ENCODE measurements at places on chromosomes 7 and 10. TPM values are rescaled to one million over a fixed set of nuclear protein-coding genes. Genes with fewer than 3 reads are reported as not detected.
A peak's percentile ranks its signal among the peaks of the same experiment; 100 is the strongest.

GRCh38 chr10:128608791-128609190 lies 482.6 kb upstream of the MKI67 start:
- no peak for DNase-seq

Gene VAX1
- polyA plus RNA-seq = not detected

Gene AGBL3
- 11.0 TPM for polyA plus RNA-seq

DNA sequence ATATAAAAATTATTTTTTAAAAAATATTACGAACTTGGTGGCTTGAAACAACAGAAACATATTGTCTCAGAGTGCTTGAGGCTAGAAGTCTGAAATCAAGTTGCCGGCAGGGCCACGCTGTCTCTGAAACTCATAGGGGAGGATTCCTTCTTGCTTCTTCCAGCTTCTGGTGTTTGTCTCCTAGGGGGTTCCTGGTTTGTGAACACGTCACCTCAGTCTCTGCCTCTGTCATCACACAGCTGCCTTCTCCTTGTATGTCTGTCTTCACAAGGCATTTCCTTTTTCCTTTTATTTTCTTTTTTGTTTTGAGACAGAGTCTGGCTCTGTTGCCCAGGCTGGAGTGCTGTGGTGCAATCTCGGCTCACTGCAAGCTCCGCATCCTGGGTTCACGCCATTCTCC lies 12.7 kb upstream of the SNX8 start:
- DNase-seq = no peak

Gene PRSS2
- polyA plus RNA-seq = not detected

Gene CCL24
- polyA plus RNA-seq = not detected

DNA sequence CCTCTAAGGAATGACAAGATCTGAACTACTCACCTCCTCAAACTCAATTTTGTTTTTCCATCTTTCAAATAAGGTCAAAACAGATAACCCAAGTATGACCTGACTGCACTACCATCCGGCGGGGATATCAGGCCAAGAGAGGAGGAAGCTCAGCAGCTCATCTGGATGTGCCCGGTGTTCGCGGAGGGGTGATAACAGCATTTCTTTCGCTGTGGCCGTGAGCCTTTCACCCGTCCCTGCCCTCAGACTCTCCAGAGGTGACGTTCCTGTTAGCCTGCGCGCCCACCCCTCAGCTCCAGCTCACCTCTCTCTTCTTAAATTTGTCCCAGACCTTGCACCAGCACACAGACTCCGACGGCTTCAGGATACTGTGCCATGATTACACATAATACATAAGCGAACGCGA lies 526 bp downstream of the ZNF248 start:
- no peak for DNase-seq

GRCh38 chr10:129509155-129509554 lies 42.1 kb downstream of the MGMT start:
- no peak for DNase-seq

Gene RAPGEF5
- polyA plus RNA-seq = 39.4 TPM

Gene RPEL1
- 0.21 TPM for polyA plus RNA-seq

DNA sequence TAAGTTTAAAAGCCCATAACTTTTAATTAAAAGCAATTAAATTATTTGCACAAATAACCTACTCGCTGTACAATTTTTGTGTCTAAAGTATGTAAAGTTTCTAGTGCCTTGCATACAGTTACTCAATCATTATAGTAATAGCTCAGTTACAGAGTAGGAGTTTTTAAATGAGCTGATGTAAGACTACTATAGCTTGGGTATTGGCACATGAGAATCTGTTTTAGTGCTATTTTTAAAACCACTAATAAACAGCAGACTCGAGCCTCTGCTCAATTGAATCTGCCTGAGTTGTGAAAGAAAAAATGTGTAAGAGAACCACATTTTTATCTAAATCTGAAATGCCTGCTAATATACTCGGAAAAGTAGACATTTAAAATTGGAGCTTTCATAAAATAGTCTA lies 31.1 kb downstream of the CTNNA3 start:
- no peak for DNase-seq

DNA sequence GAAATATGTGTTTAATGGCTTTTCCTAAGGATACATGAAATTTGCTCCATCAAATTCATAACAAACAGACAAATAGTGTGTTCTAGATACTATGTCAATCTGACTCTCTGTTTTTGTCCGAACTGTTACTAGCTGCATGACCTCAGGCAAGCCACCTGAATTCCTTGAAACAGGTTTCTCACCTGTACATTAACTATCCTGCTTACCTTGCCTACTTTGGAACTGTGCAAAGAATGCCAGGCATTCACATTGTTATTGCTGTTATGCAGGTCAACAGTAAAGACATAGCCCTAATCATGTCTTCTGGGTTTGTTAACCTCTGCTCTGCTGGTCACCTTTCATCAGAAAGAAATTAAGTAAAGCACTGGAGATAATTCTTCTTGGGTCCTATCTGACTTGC lies 1283.9 kb upstream of the CELF2 start:
- DNase-seq = no peak

GRCh38 chr7:101162551-101163278 lies 2.7 kb downstream of the VGF start:
- DNase-seq = no peak

Gene GJD4
- polyA plus RNA-seq = not detected

DNA sequence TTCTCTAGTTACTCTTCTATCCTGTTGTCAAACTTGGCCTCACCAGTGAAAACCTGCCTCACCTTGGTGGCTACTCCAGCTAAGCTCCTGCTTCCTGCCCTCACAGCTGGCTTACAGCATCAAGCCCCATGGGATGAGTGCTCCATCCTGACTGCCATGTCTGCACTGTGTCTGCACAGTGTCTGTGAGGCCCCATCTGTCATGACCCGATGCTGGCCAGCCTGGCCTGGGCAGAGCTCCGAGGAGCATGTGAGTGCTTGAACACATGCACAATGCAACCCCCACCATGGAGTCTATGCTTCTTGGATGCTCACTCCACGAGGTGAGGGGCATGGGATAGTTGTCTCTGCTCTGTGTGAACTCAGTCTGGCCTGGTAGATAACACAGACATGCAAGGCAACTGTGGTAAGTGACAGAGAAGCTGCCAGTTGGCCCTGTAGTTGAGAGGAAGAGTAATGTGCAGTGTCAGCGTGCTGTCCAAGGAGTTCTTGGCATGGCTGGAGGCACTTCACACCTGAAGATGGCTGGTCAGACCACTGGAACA lies 207.1 kb upstream of the ZNF32 start:
- no peak for DNase-seq

- no peak for DNase-seq
Observed at GRCh38 chr7:155282671-155283070, 15.0 kb upstream of the INSIG1 start.

DNA sequence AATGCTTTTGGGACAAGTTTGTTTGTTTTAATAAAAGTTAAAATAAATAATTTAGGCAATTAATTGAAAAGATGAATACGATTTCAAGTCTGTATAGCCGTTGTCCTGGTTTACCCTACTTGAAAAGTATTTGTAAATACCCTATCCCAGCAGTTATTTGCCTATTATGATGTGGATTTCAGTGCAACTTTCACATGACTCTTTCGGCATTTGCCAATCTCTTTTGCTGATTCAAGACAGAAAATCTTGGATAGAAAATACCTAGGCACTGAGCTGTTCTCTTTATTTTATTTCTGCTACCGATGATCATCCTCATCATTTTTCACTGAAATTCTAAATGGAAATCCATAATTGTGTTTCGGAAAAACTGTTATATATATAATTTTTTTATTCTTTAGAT lies 125.9 kb upstream of the FZD8 start:
- no peak for DNase-seq

Gene CDC14C
- polyA plus RNA-seq = 0.04 TPM

Gene NACAD
- 9.4 TPM for polyA plus RNA-seq

DNA sequence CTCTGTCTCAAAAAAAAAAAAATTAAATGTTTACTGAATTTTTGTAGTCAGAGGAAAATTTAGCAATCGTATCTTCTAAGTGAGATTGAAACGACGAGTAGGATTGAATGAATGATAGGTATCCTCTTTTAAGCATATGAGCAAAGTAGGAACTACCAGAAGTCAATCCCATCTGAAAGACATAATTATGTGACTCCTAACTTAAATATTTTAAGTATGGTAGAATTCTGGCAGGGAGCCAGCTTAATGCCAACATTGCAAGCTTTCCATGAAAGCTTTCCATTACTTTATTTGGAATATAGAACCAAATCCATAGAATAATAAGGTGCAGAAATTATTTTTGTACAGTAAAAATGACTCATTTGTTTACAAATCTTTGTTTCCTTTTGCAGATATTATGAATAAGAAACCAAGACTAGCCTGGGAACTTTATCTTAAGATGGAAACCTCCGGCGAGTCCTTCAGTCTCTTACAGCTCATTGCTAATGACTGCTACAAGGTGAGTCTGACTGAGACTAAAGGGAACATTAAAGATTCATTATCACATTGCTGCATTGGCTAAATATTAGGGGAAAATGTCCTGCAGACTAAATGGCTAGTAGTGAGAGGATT lies 50.2 kb upstream of the UBN2 start:
- no peak for DNase-seq

Gene OPN4
- polyA plus RNA-seq = not detected

DNA sequence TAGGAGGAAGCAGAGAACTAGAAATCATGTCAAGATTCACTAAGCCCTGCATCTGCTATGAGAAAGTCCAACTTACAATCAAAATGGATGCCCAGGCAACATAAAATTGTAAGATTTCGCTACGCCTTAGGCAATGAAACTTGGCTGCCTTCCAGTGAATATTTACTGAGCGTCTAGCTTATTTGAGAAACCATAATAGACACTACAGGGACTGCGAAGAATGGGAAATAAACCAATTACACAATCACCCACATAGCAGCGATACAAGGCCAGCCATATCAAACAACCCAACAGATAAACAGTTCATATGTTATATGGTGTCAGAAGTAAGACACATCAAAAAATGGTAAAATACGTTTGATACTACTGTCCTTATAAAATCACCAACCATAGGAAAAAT lies 545.0 kb upstream of the C7orf33 start:
- DNase-seq = no peak

DNA sequence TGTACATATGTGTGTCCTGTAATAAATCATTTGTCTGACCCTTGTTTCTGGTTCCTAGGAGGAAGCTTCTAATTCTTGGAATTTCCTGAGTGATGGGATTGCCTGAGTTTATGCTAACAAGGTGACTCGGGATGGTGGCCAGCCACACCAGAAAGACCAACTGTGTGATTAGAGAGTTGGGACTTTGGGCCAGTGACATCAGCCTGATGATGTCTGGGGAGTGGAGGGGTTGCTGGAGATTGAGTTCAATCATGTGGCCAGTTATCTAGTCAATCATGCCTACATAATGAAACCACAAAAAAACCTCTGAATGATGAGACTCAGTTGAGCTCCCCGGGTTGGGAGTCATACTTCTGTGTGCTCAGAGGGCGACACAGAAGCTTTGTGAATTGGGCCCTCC lies 23.5 kb upstream of the CARD11 start:
- DNase-seq = no peak

Gene TRIM50
- polyA plus RNA-seq = 0.21 TPM

GRCh38 chr10:71081229-71081560 lies 131.2 kb upstream of the UNC5B start:
- no peak for DNase-seq

Gene PNLIP
- polyA plus RNA-seq = not detected

DNA sequence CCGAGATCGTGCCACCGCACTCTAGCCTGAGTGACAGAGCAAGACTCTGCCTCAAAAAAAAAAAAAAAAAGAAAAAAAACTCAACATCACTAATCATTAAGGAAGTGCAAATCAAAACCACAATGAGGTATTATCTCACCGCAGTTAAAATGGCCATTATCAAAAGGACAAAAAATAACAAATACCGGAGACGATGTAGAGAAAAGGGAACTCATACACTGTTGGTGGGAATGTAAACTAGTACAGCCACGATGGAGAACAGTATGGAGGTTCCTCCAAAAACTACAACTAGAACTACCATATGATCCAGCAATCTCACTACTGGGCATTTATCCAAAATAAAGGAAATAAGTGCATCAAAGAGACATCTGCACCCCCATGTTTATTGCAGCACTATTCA lies 24.3 kb downstream of the GRK5 start:
- no peak for DNase-seq

DNA sequence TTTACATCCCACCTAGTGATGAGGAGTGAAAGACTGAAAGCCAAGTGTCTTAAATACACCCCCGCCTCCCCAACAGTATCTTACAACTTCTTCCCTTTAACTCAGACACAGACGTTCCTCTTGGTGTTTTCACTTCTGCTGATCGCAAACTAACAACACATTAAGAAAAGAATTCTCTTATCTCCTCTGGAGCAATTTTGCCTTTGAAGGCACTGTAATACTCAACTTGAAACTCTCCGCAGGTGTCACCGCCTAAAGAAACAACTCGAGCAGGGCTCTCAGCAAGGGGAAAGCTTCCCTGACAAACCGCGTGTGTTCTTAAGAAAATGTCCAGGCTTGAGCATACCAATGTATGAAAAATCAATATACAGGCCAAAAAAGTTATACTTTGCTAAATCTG lies 452 bp downstream of the SEMA3C start:
- no peak for DNase-seq

Gene GFRA1
- polyA plus RNA-seq = 19.6 TPM

GRCh38 chr7:116781584-116781983 lies 80.8 kb upstream of the CAPZA2 start:
- DNase-seq = no peak

DNA sequence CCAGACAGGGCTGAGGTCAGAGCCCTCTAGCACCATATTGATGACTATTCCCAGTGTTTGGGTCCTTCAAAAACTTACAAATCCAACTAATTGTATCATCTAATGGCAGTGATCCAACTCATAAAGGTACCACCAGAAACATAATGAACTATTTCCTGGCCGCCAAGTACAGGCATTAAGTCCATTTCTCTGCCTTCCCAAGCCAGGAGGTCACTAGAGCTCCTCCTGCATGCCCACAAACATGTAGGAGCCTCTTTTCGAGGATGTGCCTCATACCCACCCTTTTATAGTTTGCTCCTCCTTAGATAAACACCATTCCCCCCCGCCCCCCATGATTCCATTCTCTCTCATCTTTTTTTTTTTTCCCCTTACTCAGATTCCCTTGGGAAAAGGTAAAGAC lies 91.3 kb downstream of the CHN2 start:
- no peak for DNase-seq

- DNase-seq = no peak
Observed at GRCh38 chr7:54701982-54702381, 57.0 kb downstream of the SEC61G start.

GRCh38 chr7:22193450-22193983 lies 163.4 kb downstream of the RAPGEF5 start:
- DNase-seq = peak; percentile 71

DNA sequence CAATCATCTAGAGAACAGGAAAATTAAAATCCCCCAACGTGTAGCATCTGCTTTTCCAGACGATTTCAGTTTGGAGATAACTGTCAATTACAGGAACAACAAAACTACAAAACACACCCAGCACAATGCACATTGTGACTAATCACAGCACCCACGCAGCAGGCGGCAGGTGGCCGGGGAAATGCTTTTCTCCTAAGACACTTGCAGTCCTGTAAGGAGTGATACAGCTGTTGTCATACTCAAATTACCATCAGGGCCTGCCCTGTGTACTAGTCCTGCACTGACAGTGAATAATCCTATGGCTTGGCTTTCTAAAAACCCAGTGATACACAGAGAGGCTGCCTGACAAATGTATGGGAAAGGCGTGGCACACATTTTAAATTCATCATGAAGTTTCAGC lies 37.8 kb downstream of the COBL start:
- DNase-seq = no peak

- DNase-seq = no peak
Observed at GRCh38 chr10:29657719-29658274, 23.0 kb upstream of the SVIL start.

Data from right renal pelvis (tissue), 4 donors.